Activated T-helper 1 cell treated with Interleukin-2 at 50 U/mL for 16 hours (primary cell): ENCODE measurements at places on chromosomes 2 and 18.

- no peak for DNase-seq
These were observed 8.4 kb upstream of the ZAP70 start for GRCh38 chr2:97704989-97705388.

GRCh38 chr2:142868229-142868762 is 9.2 kb upstream of the KYNU start:
- DNase-seq, result no peak

DNA sequence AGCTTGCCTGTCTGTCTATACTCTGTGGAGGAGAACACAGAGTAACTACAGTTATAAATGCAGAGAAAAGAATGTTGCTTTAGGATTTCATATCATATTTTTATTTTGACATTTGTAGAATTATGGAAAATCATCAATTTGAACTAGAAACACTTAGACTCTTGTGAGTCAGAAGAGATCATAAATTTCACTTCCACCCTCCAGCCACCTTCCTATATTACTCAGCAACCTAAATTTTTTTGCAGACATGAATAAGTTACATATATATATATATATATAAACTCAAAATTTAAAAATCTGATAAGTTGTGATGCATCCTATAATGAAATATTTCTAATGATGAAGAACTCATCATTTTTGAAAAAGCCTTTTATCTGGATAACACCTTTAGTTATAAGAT is 172.3 kb downstream of the PIEZO2 start:
- DNase-seq, result no peak

GRCh38 chr2:13056259-13056843 is 339.6 kb downstream of the TRIB2 start:
- no peak for DNase-seq

GRCh38 chr2:239296020-239296932 is 104.5 kb downstream of the HDAC4 start:
- DNase-seq, result no peak

- DNase-seq, result no peak
These were observed 523.9 kb downstream of the SLC4A3 start for GRCh38 chr2:220151341-220151740.

GRCh38 chr18:22345718-22346117 is 72.0 kb downstream of the CTAGE1 start:
- DNase-seq, result no peak

- DNase-seq, result no peak
These were observed 34.0 kb upstream of the SLC66A3 start for GRCh38 chr2:11121099-11121822.

- DNase-seq, result no peak
These were observed 73.9 kb upstream of the TWSG1 start for GRCh38 chr18:9260388-9261380.

DNA sequence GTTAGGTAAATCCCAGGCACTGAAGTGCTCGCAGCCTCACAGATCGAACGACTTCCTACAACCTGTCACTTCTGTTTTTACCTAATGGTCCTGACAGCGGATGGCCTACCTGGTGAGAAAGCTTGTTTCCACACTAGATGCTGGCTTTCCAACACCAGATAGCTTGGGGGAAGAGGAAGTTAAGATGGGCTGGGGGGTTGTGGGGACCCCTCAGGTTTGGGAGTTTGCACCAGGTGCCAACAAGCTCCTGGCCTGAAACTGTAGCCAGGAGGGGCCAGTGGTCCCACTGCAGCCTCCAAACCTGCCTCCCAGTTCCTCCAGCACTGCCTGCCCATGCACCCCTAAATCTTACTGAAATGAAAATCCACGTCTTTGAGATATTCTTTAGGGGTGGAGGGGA is 3.9 kb downstream of the TMEM185B start:
- no peak for DNase-seq

DNA sequence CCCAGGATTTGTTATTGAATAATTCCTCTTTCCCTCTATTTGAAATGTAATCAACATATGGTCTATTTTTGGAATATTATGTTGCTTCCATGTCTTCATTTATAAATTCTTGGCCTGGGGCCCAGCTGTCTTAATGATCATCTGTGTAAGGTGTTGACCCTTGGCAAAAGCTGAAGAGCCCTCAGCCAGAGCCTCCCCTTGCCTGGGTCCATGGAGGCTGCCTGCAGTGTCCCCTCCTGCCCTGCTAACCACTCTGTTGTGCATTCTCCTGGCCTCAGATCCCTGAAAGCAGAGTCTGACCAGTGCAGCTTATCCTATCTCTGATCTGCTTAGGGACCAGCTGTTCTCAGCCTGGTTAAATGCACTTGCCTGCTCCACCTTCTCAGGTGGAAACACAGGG is 226.1 kb upstream of the APCDD1 start:
- no peak for DNase-seq

GRCh38 chr2:159497256-159497655 is 119.1 kb downstream of the BAZ2B start:
- DNase-seq, result no peak

- DNase-seq, result no peak
These were observed 11.3 kb upstream of the SH3BP4 start for GRCh38 chr2:234940527-234940926.

DNA sequence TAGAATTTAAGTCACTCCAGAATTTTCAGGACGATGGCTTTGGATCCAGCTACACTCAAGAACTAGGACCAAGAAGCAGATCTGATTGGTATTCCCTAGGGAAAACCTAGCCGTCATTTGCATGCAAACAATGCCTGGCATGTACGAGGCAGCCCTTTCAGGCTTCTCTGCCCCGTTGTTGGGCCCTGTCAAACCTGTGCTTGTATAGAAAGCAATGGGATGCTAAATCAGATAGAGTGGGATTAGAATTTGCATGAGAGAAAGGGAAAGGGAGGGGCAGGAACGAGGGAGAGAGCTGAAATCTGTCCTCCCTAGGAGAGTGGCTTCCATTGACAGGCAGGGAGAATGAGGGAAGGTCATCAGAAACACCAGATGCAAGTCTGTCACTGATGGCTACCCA is 28.6 kb downstream of the ARID5A start:
- no peak for DNase-seq

GRCh38 chr2:113282747-113283533 is 4.2 kb upstream of the PAX8 start:
- DNase-seq, result no peak

DNA sequence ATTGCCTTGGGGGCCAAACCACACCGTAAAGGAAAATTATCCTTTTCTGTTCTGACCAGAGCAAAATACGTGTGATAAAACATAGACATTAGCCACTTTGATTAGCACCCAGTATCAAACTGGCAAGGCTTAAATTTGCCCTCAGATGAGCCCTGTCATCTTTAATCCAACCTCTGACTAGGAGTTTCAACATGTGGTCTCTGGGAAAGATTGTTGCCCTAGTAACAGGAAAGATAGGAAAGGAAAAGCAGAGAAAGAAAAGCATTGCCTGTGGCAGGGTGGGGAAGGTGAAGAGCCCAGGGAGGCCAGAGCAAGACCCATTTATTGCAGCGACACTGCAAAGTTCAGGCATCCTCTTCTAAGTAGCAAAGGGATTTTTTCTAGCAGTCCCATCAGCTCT is 181.5 kb upstream of the SCN7A start:
- DNase-seq, result no peak

DNA sequence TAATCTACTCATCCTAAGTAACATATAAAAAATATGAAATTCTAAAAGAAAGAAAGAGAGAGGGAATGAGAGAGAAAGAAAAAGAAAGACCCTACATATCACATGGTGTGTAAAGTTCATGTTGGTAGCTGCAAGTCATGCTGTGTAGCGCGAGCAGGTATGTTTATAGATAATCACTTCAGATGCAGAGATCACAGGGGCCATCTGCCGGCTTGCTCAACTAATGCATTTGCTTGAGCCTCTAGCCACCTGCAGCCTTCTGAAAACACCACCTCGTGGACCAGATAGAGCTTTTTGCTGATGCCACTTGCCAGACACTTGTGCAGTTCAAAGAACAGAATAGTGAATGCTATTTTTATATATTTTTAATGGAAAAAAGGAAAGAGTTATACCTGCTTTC is 37.6 kb downstream of the CDH7 start:
- no peak for DNase-seq

DNA sequence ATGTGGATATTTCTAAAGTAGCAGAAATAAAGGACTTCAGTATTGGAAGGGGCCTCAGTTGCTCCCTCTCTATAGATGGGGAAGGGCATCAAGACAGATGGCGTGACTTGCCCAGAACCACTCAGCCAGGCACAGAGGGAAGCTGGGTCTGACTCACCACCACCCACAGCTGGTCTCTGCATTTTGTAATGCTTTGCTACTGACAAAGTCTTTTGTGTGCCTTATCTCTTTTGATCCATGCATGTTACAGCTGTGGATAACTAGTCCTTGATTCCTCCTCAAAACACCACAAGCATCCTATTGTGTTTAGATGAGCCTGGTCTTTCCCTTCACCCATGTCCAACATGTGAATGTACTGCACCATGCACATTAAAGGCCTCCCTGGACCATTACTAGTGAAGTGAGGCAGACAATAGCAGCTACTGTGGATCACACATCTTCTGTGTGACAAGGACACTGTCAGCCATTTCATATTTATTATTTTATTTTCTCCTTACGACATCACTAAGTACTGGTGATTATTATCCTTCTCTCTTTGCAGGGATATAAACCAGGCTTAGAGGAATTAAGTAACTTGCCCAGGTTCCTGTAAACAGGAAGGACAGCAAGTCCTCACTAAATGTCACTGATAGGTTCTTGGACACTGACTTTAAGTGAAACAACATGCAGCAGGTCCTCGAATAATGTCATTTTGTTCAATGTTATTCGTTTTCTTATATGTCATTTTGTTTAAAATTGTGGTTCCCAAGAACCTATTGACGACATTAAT is 29.6 kb upstream of the IL37 start:
- no peak for DNase-seq

DNA sequence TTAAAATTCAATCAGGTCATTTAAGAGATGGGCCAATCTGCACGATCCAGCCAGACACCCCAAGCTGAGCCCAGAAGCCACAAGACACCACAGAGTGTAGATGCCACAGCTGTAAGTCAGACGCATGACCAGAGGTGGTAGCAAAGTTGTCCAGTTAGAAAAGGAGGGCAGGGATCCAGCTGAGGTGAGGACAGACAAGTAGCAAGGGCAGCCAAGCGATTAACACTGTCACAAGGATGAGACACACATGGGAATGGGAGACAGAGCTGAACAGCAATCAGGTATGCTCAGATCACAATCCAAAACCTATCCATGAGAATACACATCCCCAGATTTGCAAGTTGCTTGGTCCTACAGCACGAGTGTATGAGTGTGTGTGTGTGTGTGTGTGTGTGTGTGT is 143.4 kb upstream of the STK17B start:
- no peak for DNase-seq

DNA sequence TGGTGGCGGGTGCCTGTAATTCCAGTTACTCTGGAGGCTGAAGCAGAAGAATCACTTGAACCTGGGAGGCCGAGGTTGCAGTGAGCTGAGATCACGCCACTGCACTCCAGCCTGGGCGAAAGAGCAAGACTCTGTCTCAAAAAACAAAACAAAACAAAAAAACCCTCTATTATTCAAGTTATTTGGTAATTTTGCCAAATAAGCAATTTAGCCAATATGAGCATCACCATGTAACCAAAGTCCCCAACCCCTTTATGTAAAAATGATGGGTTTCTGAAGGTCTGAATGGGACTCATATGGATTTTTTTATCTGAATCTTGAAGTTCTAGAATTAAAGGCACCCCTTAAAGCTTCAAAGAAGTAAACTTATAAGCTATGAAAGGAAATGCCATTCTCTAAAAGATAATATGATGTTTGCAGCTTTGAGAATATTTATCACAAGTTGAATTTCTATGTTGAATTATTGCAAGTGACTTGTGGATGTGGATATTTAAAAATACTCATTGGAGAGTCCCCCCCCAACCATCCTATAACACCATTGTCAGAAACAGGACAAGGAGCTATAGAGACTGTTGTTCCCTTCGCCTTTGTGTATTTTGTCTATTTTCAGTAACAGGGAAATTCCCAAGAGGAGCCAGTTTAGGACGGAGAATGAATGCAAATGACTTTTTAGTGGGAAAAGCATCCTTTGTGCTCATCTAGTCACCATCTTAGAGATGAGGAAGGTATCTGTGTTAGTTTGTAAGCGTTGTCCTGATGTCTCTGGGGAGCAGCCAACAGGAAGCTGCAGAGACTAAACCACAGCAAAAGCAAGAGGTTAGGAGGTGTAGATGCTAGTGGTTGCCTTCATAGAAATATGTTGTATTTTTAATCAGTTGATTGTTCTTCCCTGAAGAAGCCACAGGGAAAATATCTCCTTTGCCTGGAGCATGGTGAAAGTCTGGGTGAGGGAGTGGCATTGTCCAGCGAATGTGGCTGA is 68.3 kb downstream of the TET3 start:
- DNase-seq, result no peak

DNA sequence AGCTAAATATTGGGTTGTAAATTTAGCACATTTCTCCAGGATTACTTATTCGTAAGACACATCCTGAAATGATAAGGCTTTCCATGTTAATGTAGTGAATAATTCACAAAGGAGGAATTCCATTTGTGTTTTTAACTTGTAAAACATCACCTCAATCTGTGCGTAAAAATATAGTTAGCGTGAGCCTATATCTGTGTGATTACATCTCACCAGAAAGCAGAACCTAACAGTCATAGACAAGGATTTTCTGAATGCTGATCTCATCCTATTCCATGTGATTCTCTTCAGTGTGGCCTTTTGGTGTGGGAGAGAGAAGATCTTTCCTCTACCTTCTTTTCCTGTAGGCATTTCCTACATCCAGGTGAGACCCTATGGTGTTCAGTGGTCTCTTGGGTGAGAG is 263.2 kb upstream of the RASGRP3 start:
- DNase-seq, result no peak

- DNase-seq, result no peak
These were observed 117.6 kb upstream of the STK17B start for GRCh38 chr2:196289000-196289399.

DNA sequence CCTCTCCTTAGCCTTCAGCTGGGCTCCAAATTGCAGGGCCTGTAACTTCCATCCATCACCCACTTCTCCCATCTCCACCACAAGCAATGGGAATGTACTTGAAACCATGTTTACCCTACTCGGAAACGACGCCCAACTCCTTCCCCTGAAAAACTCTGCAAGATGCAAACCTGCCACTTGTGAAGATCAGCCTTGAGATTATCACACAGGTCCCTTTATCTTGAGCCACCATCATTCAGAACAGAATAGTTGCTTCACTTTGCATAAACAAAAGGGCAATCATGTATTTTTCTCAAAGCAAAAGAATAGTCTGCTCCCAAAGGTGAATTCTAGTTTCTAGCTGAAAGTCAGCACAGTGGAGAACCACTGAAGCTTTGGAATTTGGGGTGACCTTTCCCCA is 75.8 kb downstream of the TNFRSF11A start:
- DNase-seq, result no peak

DNA sequence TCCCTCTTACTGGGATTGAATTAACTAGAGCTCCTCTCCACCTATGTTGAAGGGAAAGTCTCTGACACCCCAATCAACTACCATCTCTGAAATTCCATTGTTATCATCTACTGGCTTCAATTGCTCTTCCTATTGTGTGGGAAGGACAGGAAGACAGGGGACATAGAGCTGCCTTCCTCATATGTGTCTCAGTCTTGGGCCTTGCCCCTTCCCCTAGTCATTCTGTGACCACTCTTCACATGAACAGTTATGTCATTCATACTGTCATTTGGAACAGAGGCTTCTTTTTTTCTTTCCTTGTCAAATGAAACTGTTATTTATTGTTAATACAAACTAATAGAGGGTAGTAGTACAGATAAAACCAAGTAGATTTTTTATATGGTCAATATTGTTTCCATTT is 69.6 kb upstream of the EMILIN2 start:
- DNase-seq, result no peak

- DNase-seq, result no peak
These were observed 24.9 kb upstream of the RAB10 start for GRCh38 chr2:26008851-26009566.

- DNase-seq, result no peak
These were observed 150.1 kb upstream of the RIOK3 start for GRCh38 chr18:23302851-23303527.

GRCh38 chr2:17634997-17635396 is 94.5 kb downstream of the VSNL1 start:
- no peak for DNase-seq
